Effector memory CD4-positive, alpha-beta T cell (primary cell): ENCODE measurements at places on chromosomes 2 and 18.

- DNase-seq = no peak
Observed at GRCh38 chr2:161471631-161472030, 55.5 kb downstream of the TBR1 start.

GRCh38 chr2:21372654-21373053 is 248.9 kb downstream of the TDRD15 start:
- DNase-seq = no peak

- DNase-seq = no peak
Observed at GRCh38 chr18:30440351-30440750, 602.2 kb downstream of the DSC3 start.

- no peak for DNase-seq
Observed at GRCh38 chr2:178723786-178724346, 83.4 kb downstream of the TTN start.

DNA sequence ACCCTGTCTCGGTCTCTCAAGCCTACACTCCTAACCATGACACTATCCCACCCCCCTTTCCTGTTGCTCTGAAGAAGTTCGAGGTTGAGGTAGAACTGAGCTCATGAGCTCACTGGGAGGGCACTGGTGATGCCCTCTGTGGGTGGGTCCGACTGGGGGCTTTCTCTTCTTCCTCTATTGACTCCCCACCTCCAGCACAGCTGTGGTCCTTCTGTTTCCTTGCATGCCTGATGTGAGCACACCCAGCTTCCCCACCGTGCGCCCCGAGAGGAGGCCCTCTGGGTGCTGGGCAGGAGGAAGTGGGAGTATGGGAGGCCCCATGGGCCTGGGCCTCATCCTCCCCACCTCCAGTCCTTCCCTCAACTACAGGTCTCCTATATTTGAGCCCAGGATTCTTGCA is 20.9 kb downstream of the SPEG start:
- no peak for DNase-seq

GRCh38 chr2:74048147-74048546 is 63.4 kb downstream of the TET3 start:
- DNase-seq = no peak

DNA sequence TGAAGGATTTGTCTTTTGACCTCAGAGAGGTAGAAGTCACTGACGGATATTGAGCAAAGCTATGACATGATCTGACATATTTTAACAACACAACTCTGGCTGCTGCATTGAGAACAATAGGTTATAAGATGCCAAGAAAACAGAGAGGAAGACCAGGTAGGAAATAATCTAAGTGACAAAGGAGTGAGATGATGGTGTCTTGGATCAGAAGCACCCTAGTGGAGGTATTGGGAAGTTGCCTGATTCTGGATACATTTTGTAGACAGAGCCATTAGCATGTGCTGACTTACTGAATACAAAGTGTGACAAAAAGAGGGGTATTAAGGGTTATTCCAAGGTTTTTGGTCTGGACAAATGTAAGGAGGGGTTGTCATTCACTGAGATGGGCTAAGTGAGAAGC is 1438.1 kb downstream of the DPP10 start:
- no peak for DNase-seq

GRCh38 chr2:68548396-68548795 is 81.0 kb downstream of the APLF start:
- DNase-seq = no peak

GRCh38 chr2:10234409-10235094 is 68.2 kb upstream of the HPCAL1 start:
- no peak for DNase-seq

DNA sequence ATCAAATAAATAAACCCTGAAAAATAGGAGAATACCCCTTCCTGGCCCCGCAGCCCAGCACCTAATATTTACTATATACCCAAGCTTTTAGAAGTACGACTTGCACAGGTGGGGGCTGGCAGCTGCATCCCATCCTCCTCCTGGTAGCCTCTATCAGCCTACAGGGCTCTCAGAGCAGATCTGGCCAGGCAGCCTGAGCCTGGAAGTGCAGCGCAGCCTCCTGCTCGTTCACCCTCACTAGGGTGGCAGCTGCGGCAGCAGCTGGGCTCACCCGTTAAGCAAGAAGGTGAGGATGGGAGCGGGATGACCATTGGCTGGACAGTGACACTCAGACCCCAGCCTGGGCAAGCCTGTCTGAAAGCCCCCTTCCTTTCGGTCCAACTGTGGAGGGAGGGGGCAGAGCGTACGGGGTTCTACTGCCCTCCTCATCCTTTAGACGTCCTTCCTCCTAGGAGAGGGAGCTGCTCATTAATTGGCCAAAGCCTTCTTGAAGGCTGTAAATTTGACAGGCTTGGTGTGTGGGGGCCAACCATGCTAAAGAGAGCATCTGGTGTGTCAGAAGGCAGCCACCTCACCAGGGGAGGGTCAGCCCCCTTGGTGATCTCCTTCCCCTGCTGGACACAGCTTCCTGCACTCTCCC is 23.3 kb downstream of the MPHOSPH10 start:
- DNase-seq = no peak

DNA sequence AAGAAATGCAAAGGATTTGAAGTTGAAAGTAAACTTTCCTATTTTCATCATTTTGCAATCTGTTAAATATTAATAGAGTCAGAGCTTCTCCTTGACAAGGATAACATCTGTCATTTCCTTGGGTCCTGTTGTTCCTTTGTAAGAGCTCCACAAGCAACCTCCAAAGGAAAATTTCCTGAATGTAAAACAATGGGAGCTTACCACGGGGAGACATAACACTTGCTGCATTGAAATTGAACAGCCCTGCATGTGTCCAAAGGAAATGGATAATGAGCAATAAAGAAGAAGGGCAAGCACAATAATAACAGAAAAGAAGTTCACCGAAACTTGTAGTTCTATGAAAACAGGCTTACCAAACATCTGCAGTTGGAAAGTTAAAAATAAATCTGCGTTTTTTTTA is 42.0 kb upstream of the SCG2 start:
- DNase-seq = no peak

DNA sequence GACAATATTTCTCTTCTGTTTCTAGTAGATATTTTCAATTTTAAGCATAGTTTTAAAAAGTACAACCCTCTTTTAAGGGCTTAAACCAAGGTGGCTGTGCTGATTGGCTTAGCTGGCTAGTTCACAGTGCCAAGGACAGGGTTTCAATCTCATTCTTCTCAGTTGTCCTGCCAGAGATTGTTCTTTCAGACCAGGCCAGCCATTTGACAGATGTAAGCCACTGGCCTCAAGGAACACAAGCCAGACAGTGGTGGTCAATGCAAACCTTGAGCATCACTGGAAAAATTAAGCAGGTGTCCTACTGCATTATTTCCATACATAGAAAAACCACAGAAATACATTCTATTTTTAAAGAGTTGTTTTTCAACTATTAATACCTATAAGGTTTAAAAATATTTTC is 5.9 kb downstream of the RNF103 start:
- no peak for DNase-seq

DNA sequence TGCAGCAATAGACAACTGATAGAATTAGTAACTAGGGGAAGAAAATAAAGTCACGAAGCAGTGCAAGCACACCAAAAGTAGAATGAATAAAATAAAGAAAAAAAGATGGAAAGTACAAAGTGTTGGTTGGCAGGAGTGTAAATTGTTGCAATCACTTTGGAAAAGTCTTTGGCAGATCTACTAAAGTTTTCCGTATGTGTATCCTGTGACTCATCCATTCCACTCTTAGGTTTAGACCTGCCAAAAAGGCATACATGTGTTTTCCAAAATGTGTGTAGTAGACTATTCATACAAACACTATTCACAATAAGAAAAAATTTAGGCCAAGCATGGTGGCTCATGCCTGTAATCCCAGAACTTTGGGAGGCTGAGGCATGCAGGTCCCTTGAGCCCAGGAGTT is 282.1 kb upstream of the FSIP2 start:
- no peak for DNase-seq

DNA sequence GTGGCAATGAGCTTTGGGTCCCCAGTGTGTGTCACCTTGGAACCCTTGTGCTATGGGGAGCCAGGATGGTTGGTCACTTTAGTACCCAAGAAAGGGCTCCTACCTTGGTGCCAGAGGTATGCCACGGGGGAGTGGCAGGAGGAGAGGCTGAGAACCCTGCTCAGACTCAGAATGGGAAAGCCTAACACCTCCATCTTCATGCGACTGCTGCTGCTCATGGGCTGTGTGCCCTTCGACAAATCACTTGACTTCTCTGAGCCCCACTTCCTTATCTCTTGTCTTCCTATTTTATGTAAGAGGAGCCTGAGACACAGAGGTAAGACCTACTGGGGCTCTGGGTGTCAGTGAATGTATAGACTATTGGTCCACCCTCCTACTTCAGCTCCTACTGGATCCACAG is 25.1 kb downstream of the EHD3 start:
- DNase-seq = no peak

DNA sequence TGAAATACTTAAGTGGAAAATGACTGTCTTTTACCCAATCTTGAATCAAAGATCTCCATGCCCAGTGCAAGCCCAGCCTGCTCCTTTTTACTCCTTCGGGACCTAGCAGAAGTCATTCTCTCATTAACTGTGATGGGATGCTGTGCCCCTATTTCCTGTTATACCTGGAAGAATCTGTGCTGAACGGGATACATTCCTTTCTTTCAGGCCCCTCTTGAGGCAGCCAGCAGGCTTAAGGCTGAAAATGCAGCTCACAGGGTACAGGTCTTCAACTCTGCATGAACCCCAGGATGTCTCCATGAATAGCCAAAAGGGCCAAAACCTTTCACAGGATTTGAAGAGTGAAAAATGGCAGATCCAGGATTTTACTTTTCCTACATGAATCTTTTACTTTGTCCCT is 784.8 kb upstream of the KLHL29 start:
- no peak for DNase-seq

- no peak for DNase-seq
Observed at GRCh38 chr2:88307817-88308216, 137.7 kb downstream of the THNSL2 start.

- no peak for DNase-seq
Observed at GRCh38 chr2:25354116-25354515, 12.4 kb upstream of the DNMT3A start.
